ENCODE measurements at places on chromosomes 5 and 9.

DNA sequence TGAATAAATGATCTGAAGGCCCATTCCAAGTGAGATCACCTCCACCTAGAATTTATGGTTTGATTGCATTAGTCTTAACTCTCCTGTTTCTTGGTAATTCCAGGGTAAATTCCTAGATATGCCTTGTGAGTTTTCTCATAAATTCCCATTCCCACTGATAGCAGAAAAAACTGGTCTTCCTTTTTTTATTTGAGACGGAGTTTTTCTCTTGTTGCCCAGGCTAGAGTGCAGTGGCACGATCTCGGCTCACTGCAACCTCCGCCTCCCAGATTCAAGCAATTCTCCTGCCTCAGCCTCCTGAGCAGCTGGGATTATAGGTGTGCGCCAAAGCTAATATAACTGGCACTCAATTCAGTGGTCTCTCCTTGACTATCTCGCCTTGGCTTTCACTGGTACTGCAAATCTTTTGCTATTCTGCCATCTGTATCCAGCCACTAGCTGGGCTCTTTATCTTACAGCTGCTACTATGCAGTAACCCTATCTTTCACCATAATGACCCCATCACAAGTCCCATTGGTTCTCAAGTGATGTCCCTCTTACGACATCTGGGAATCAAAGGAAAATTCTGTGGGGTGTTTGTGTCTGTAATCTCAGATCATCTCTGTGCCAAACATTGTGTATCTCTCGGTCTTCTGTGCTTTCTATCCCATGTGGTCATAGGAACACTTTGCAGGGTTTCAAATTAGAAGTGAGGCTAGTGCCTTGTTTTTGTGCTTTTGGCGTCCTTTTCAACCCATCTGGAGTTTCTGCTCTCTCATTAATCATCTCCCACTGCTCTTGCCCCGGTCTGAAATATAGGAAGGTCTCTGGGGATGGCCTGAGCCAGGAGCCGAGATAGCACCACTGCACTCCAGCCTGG is 14.4 kb downstream of the HNRNPK start:
- DNase-seq = no peak

- DNase-seq = no peak
These were observed 147.6 kb downstream of the SEMA5A start for GRCh38 chr5:9398227-9398626.

- DNase-seq = no peak
These were observed 9.5 kb upstream of the QSOX2 start for GRCh38 chr9:136255166-136255538.

- no peak for DNase-seq
These were observed 90.5 kb upstream of the TNC start for GRCh38 chr9:115208501-115208900.

- DNase-seq = peak; percentile 89
These were observed 34.1 kb upstream of the CPLX2 start for GRCh38 chr5:175837171-175837699.

- DNase-seq = no peak
These were observed 14.5 kb upstream of the ANKRD55 start for GRCh38 chr5:56247592-56247991.

GRCh38 chr5:18067615-18068014 is 433.4 kb downstream of the TAF11L14 start:
- DNase-seq = no peak

DNA sequence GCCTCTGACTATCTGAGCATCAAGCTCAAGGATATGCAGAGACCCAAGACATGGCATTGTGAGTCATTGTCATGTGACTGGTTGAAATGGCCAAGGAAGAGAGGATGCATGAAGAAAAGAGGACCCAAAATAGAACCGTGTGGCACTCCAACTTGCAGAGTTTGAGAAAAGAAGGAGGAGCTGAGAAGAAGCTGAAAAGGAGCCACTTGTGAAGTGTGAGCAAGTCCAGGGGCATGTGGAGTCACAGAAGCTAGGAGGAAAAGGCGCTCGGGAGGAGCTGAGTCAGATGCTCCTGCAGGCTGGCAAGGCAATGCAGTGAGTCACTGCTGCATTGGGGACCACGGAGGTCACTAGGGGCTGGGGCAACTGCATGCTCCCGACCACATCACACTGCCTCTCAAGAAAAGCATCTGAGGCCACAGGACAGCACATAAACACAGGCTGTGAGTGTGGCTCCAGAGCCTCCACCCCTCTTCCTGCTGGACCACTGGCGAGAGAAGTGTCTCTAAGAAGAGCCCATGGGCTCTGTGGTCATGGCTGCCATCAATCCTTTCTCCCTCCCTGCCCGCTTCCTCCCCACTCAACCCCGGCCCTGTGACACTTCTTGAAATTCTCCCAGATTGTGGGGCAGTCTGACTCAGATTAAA is 197.6 kb downstream of the DRD1 start:
- no peak for DNase-seq

DNA sequence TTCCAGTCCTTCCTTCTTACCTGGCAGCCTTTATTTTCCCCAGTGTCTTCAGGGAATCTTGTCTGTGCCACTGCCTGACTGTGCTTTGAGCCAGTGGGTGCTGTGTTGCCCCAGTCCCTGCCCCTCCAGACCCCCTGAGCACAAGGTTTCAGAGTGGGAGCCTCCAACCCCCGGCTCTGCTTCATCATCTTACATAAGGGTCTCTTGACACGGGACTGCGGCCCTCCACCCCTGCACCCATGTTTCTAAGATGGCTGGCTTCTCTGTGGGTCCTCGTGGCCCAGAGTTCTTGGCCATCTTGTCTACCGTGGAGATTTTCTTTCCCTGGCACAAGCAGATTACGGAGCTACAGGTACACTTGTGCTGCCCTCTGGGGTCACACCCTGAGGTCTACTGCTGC is 194.1 kb downstream of the CACNA1B start:
- DNase-seq = no peak

GRCh38 chr9:87676976-87677775 is 48.7 kb upstream of the CTSL start:
- no peak for DNase-seq

GRCh38 chr9:4397917-4398316 is 92.4 kb upstream of the SLC1A1 start:
- no peak for DNase-seq

GRCh38 chr9:104882086-104882485 is 45.9 kb downstream of the ABCA1 start:
- peak; percentile 6 for DNase-seq

- no peak for DNase-seq
These were observed 792 bp downstream of the NTMT1 start for GRCh38 chr9:129626625-129627284.

DNA sequence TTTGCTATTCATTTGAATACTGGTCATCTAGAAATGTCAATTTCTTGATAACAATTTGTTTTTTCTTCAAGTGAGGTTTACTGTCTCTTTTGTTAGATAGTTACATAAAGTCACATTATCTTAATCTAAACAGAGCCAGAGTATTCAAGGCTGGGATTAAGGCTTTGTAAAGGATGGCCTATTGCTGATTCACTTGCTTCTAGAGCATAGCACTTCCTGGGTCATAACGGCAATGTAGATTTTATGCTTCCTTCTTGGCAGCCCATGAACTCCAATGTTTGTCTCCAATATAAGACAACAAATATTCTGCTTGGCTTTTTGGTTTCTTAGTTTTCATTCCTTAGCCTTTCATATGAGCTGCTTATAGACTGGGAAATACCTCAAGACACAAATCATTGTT is 2007.9 kb upstream of the CDH6 start:
- no peak for DNase-seq

- peak; percentile 54 for DNase-seq
These were observed 473.6 kb upstream of the TNC start for GRCh38 chr9:115591584-115591984.

- DNase-seq = no peak
These were observed 50.4 kb downstream of the USP20 start for GRCh38 chr9:129885670-129886106.

DNA sequence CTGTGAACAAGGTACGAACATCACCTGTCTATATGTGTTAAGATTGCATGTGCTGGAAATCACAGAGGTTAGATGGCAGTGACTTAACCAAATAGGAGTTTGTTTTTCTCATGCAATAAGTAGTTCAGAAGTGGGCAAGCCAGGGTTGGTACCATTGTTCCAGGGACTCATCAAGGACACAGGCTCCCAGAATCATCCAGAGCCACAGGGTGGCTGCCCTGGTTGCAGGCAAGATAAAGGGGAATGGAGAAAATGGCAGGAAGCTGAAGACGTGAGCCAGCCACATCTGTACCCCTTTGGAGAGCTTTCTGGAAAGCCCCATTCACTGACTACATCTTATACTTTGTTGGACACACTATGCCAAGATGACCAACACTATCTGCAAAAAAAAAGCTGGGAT is 126.0 kb upstream of the IL12B start:
- no peak for DNase-seq

DNA sequence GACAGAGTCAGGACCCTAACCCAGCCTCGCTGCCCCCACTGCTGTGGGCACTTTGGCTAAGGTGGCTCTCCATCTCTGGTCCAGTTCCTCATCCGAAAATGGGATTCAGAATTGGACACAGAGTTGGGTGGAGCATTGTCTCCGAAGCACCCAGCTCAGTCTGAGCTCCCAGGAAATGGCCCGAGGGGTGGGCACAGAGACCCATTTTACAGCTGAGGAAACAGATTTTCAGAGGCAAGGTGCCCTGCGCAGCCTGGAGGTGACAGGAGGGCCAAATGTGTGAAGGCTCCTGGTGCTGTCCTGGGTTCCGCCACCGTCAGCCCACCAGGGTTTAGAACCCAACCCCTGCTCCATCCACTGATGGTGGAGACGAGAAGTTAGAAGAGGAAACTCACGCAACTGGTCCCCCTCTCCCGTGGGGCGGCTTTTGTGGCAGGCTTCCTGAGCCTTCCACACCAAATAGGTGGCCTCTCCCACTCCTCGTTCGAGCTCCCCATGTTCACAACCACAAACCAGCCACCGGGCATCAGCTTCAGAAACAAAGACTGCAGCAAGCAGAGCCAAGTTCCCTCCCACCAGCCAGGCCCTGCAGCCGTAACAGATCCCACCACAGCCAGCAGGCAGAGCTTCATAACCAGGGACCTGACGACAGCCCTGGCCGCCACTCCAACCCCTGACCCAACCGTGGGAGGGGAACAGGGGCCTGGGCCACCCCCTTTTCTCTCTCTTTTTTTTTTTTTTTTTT is 90.9 kb upstream of the LMX1B start:
- DNase-seq = no peak

- no peak for DNase-seq
These were observed 55.9 kb downstream of the FNBP1 start for GRCh38 chr9:129987047-129987446.

GRCh38 chr9:84001621-84002020 is 21.0 kb downstream of the RMI1 start:
- no peak for DNase-seq

DNA sequence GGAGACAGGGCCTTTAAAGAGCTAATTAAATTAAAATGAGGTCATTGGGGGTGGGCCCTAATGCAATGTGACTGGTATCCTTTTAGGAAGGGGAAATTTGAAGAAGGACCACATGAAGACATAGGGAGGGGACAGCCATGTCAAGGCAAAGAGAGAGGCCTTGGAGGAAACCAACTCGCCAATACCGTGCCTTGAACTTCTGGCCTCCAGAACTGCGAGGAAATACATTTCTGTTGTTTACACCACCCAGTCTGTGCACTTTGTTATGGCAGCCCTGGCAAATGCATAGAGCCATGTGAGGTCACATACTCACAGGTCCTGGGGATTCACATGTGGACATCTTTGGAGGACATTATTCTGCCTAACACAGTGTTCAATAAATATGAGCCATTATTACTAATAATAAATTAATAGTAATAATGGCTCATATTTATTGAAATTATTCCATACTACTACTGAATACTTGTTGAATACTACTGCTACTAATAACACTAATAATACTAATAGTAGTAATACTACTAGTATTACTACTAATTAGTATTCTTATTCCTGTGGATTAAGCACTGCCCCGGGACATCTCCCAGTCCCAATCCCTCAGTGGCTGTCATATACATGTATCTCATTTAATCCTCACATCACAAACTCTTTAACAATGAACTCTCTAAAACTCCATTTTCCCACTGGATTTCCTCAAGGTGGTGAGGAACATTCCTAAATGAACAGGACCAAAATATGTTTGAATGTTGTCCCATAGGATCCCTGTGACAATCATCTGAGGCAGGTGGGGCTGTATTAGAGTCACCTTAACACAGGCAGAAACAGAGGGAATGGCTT is 8.4 kb downstream of the TRAF1 start:
- no peak for DNase-seq

- no peak for DNase-seq
These were observed 11.4 kb upstream of the ADAMTS19 start for GRCh38 chr5:129448654-129449053.

GRCh38 chr9:15333376-15333881 is 26.4 kb upstream of the TTC39B start:
- DNase-seq = no peak

- no peak for DNase-seq
These were observed 79.0 kb upstream of the TMEM252 start for GRCh38 chr9:68619636-68620035.

DNA sequence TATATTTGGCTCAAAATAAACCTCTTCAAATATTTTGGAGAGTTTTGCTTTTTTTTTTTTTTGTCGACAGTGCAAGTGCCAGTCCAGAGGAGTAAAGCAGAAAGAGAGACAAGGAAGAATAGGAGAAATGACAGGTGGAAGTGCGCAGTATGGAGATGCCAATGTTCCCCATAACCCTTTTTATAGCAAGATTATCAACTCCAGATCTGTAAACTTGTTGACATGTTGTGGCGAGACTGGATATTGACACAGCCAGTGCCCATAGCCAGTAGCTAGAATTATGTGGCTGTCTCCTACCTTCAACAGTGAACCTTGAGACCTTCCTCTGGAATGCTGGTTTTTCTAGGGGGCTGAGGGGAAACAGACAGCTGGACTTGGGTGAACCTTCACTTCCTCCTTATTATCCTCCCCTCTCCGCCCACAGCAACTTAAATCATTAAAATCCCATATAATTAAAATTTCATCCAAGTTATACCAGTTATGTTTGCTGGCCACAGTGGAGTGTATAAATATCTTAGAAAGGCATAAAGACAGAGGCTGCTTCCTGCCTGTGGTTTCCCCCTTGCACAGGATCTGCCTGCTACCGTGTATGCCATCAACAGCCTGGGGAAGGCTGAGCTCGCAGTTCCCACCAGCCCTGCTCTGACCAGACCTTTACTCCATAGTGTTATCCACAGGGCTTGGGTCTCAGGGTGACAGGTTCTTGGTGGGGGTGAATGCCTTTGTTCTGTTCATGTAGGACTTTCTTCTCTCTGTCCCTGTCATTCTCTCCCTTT is 112.3 kb upstream of the ANKH start:
- no peak for DNase-seq
